ENCODE measurements at places on chromosomes 5 and 9.

DNA sequence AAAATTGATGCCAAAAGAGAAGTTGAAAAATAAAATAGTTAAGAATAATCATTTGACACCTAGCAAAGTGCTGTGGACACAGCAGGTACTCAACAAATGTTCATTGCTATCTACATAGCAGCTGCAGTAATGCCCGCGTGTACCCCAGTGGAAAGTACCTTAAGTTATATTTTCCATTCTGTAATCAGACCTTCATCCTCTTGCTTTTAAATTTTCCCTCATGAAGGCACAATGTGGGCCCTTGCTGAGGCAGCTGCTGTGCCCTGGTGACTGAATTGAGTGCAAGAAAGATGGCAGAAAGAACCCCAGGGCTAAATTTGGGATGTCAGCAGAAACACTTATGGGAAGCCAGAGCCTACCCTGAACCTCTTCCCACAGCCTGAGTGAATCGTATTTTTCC, 65.9 kb downstream of the CYFIP2 start:
- DNase-seq: no peak

DNA sequence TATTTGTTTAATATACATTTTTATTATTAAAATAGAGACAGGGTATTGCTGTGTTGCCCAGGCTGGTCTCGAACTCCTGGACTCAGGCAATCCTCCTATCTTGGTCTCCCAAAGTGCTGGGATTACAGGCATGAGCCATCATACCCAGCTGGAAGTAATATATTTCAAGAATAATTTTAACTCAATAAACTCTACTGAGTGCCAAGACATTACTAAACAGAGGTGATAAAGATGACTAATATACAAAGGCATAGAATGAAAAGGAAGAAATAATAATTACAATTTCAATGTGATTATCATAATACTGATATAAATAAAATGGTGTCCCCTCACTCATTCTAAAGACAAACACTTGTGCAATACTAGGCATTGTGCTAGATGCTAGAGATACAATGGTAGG, 13.9 kb downstream of the GOLPH3 start:
- no peak for DNase-seq

DNA sequence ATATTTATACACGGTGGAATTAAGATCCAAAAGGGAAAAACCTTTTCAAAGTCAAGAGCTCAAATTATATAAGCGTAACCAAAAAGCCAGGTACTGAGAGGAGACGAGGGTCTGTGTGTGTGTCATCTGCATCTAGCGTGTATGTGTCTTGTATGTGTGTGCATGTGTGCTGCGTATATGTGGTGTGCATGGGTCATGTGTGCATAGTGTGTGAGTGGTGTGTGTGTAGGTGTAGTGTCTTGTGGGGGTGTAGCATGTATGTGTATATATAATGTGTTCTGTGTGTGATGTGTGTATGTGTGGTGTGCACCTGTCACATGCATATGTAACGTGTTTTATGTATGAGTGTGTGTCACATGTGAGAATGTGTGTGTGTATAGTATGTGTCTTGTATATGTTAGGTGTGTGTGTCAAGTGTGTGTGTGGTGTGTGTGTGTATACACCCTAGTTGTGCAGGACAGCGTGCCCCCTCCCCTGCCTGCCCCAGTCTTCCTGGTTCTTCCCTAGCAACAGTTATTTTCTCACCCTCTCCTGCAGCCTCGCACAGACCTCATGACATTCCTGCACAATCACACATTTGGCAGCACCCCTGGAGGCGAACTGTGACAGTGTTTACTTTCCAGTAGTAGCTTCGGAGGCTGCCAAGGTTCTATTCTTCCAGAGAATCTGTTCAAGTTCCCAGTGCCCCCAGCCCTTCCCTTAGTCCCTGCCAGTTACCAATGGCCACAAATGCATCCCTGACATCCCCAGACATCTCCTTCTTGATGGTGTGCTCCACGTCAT, 27.1 kb upstream of the TNIP1 start:
- DNase-seq: no peak

DNA sequence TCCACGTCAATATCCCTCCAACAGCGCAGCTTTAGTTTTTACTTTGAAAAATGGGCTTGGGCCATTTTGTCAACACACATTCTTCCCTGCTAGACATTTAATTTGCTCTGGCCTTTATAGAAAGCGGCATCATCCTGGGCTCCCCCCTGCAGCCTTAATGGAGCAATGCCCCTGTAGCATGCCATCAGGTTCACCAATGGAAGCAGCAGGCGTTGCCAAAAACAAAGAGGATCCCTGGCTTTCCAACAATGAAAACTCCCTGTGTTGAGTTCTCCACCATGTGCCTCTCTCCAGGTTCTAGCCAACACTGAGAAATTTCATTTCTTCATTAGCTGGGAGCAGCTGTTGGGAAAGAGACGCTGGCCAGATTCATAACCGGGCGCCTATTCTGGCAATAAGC, 139.5 kb downstream of the ZNF622 start:
- DNase-seq: no peak

DNA sequence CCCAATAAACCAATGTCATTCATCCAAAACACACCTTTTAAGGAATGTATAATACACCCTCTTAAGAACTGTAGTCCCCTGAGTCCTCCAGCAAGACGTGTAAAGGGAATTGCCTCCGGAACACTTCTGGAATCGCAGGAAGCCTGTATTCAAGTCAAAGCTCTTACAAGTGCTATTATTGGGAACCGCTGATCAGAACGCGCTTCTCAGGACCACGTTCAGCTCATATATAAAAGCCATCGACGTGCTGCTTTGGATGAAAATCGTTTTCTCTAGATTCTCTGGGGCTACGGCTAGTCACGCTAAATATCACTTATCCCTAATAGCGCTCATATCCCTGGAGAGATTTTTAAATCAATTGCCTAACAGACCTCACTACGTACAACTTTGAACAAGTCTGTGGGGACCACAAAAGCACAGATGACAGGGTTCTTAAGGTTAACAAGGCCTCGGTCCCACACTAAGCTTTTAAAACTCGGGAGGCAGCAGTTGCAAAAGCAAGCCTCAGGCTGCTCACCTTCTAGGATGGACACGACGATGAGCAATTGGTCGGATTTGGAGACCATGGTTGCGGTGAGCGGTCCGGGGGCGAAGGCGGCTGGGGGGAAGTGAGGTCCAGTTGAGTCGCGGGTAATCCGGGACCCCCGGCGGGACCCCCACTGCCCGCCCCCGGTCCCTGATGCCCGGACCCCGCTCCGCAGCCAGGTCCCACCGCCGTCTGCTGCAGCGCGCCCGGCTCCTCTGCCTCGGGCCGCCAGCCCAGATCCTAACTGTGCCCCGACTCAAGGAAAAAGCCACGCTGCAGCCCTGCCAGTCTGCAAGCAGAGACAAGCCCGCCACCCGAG, 548 bp downstream of the CEP120 start:
- DNase-seq: no peak
